ENCODE measurements at places on chromosomes 6 and 20.
A peak's percentile ranks its signal among the peaks of the same experiment; 100 is the strongest.

GRCh38 chr20:5222919-5223634, 93.7 kb downstream of the PROKR2 start:
- DNase-seq = peak; percentile 78

DNA sequence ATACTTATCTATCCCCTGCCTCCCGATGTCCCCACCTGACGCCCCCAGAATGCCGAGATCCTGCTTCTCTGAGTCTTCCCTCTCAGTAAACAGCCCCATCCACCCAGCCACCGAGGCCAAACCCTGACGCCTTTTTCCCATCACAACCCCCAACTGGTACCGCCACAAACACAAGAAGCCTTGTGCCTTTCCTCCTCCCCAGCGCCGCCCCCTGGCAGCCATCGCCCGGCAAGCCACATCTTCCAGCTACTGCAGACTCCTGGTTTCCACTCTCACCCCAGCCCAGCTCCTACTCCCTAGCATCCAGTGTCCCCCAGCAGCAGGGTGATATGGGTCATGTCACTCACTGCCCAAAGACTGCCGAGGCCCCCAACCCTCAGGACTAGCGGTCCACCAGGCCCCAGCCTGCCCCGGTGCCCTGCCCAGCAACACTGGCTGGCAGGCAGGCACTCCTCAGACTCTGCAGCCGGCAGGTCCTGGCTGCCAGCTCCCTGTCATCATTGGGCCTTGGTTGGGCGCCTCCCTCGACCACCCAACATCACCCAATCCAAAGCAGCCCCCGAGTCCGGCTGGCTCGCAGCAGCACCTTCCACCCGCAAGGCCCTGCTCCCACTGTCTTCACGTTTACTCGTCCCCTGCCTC, 11.2 kb downstream of the TCFL5 start:
- DNase-seq = no peak

DNA sequence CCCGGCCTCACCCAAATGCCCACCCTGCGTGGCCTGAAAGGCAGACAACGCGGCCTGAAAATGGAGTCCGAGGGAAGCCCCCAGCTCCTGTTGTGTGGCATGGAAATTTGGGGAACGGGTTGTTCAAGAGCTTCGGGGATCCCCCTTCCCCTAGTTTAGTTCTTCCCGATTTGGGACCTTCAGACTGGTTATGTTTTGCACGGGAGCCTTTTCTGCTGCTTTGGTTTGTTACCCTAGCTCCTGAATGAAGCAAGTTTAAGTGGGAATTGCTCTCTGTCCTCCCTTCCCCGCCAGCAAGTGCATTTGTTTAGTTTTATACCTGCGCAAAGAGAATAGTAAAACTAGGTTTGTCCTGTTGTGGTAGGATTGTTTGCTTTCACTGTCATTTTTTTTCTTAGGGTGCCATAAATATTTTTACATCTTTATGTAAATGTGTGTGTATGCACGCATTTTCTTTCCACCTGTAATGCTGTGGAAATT, 604 bp downstream of the SH3BGRL2 start:
- no peak for DNase-seq

DNA sequence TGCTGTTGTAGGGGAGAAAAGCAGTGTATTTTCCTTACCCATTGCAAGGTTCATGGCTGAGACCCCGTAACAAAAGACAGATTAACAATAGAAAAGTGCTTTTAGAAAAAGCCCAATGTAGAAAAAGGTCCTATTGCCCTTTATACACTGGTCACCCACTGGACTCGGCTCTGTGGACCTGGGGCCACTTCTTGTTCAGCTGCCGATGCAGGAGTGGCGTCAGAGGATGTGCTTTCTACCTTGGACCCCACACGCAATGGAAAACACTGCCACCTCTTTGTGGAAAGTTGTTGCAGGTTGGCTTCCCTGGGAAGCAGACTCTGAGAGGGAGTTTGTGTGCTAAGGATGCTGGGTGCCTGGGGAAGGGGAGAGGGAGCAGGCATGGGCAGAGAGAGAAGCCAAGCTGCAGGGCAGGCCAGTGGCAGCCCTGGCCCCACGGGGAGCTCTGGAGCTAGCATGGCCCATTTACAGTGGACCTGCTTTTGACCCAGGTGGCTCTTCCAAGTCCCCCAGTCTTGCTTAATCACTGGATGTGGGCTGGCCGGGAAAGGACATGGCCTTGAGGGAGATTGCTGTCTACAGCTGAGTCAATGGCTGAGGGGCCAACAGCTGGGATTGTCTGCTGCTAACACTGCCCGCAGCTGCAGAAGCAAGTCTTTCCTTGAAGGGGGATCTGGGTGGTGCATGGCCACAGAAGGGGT, 142.9 kb downstream of the CDC5L start:
- DNase-seq = no peak

DNA sequence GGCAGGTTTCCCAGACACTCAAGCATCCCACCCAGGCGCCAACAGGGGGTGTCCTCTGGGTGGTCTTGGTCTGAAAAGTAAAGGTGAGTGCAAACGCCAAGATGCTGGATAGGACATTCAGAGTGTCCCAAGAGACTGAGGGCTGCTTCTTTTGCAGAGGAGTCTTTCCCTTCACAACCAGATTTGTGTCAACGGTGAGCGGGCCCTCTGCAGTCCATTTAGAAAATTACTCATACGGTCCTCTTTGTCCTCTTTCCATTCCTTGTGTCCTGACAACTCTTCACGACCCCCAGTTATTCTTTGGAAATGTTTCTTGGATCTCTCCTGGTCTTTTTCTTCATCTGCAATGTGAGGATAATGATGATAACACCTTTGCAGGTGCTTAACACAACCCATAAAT, 257.8 kb downstream of the CDC5L start:
- DNase-seq = no peak

DNA sequence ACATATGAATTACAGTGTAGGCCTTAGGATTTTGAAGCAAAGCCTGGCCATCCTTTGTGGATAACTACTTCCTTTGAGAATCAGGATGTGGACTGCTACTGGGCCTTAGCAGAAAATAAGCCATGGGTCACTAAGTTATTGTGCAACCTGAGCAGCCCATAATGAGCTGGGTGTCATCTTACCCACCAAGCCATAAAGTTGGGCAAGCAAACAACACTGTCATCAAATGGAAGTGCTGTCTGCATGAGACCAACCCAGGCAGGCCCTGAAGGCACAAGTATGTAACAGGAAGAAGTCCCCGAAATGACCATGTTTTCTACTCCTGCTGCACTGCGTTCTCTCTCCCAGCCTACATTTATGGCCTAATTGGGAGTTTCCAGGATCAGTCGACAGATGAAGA, 205.6 kb upstream of the GGTLC1 start:
- DNase-seq = no peak

DNA sequence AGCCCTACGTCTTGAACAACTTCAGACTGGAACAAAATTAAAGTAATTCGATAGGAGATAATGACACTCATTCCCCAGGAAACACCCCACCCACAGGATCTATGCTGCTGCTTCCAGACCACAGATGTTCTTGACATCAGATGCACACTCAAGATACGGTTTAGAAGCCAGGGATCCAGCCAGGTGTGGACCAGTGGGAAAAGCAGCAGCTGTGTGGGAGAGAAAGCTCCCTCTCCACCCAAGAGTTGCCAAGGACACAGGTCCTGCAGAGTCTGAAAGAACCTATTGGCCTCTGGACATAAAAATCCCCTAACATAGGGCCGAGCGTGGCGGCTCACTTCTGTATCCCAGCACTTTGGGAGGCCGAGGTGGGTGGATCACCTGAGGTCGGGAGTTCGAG, 91.7 kb upstream of the NFATC2 start:
- no peak for DNase-seq

DNA sequence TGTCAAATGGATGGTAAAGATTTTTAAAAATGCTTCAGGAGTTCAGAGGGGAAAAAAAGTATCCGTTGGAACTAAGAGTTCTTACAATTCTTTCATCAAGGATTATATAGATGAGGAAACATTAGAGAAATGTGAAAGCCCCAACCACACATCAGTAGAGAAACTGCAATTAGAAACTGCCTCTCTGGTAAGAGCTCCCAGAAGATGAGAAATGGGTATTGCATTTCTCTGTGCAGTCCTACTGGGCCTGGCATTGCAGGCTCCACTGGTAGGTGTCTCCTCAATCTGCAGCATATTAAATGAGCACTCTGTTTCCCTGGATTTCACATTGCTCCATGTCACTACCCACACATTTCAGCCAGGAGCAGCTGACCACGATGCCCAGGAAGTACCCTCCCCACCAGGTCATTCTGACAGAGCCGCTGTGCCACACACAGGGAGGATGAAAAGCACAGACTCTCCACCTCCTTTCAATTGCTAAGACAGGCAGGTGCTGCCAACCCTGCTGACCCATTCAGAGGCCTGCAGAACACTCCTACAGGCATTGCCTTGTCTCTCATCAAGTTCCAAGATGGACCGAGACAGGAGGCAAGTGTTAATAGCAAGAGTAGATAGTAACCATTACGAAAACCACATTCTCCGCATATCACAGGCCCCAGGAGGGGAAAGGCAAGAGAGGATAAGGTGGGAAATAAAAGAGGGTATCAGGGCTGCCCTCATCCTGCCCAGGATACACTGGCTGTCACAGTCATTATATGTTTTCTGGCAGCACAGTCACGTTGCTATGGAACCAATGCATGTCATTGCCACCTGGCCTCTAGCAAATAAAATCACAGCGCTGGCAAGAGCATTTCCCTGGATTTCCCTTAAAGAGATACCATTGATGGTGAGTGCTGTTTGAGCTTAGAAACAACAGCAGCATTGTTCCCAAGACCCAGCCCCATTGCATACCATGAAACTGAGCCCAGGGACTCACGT, 241.7 kb downstream of the ATXN1 start:
- no peak for DNase-seq

DNA sequence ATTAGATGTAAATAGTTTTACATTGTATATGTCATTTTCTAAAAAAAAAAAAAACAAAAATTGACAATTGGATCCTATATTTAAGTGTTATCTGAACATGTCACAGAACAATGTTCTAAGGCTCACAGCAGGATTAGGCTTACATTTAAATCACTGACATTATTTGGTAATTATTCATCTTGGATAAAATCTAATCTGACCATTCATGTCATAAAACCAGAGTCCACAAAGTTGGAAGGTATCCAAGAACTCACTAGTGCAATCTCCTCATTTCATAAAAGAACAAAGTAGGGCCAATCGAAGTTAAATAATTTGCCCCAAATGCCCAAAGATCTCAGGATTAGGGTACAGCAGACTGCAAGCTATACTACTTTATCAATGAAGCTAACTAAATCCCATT, 73.0 kb downstream of the PDSS2 start:
- DNase-seq = no peak

DNA sequence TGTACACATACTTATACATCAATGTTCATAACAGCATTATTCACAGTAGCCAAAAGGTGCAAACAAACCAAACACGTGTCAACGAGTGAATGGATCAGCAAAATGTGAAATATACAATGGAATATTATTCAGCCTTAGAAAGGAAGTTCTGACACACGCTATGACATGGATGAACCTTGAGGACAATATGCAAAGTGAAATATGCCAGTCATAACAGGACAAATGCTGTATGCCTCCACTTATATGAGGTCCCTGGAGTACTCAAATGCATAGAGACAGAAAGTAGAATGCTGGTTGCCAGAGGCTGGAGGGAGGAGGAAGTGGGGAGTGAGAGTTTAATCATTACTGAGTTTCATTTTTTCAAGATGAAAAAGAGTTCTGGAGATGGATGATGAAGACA, 37.8 kb upstream of the IGF2R start:
- peak; percentile 90 for DNase-seq

GRCh38 chr6:69096681-69097080, 461.6 kb downstream of the ADGRB3 start:
- no peak for DNase-seq

DNA sequence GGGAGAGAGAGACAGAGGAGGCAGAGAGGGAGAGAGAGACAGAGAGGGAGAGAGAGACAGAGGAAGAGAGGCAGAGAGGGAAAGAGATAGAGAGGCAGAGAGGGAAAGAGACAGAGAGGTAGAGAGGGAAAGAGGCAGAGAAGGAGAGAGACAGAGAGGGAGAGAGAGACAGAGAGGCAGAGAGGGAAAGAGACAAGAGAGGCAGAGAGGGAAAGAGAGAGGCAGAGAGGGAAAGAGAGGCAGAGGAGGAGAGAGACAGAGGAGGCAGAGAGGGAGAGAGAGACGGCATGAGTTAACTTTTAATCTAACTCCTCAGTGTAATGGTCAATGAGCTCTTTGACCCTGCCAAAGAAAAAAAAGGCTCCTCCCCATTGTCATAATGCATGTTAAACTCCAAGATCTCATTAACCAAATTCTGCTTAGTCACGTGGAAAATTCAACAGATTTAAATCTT, 7.1 kb downstream of the ELOVL2 start:
- no peak for DNase-seq

GRCh38 chr20:64049060-64049877, at the start of gene SOX18:
Gene SOX18, minus strand, starts transcription at chr20:64049639. Its CDS starts 123 bp downstream, at chr20:64049516.
- DNase-seq = peak; percentile 55

DNA sequence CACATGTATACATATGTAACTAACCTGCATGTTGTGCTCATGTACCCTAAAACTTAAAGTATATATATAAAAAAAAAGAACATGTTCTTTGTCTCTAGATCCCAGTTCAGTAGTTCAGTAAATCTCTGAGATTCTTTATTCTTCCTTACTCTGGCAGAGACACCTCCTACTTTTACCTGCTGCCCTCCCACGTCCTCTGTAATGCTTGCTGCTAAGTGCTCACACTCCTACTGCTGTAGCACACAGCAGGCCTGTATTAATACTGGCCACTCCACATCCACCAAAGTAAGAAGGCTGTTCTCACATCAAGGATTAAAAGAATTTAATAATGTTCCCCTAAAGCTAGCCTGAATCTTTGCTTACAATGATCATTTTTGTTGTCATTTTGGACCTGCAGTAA, 648.4 kb upstream of the EYS start:
- no peak for DNase-seq

- no peak for DNase-seq
Measured at GRCh38 chr6:11126876-11127275, 15.4 kb upstream of the ERVFRD-1 start.

GRCh38 chr6:154466971-154467679, 43.4 kb downstream of the CNKSR3 start:
- no peak for DNase-seq

DNA sequence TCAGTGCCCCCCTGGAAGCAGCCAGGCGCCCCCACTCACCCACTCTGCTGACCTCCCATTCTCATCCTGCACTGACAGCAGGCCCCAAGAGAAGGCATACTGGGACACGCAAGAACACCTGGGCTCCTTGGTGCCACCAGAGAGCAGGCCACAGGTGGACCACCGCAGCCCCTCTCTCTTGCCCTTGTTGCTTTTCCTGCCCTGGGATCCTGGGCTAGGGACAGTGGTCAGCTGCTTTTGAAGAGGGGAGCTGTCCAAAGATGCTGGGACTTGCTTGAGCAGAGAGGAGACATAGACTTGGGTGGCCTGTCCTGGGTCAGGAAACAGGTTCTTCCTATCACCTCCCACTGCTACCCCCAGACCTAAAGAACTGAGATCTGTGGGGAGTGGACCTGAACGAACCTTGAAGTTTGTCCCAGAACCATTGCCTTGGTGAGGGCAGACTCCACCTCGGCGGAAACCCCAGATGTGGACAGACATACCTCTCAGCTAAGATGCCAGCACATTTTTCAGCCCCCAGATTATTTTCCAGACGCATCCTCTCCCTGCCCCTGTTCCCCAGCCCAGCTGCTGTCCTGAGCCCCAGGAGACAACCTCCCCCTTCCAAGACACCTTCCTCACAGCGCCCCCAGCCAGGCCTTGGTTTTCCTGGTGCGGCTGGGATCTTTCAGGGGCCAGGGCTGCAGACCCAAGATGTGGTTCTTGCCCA, 1.1 kb downstream of the GLP1R start:
- no peak for DNase-seq
